ENCODE measurements at places on chromosomes 7 and 10. TPM values are rescaled to one million over a fixed set of nuclear protein-coding genes. Genes with fewer than 3 reads are reported as not detected.

The VAX1 gene
- total RNA-seq = not detected

The ANKRD2 gene
- total RNA-seq = 9.9 TPM

The HTRA1 gene
- 121 TPM for total RNA-seq

The FZD8 gene
- 9.6 TPM for total RNA-seq

The ERVW-1 gene
- not detected for total RNA-seq

The CTTNBP2 gene
- total RNA-seq = 1.1 TPM

The OR13A1 gene
- total RNA-seq = under 0.01 TPM

The GSAP gene
- total RNA-seq = 9.2 TPM

The PDE6C gene
- total RNA-seq = not detected

The SPDYE1 gene
- total RNA-seq = not detected

The PILRA gene
- under 0.01 TPM for total RNA-seq

The TMEM26 gene
- total RNA-seq = not detected

The CISD1 gene
- total RNA-seq = 28.7 TPM

The BEND7 gene
- total RNA-seq = 6.0 TPM

The NPTX2 gene
- total RNA-seq = not detected

The SLC39A12 gene
- not detected for total RNA-seq

The PHKG1 gene
- total RNA-seq = 1.2 TPM

The OPALIN gene
- not detected for total RNA-seq

The PALD1 gene
- 0.21 TPM for total RNA-seq

The CPED1 gene
- 0.96 TPM for total RNA-seq

The GCK gene
- total RNA-seq = 0.21 TPM

The CAV2 gene
- 225 TPM for total RNA-seq

The NODAL gene
- not detected for total RNA-seq

Data from tracheal epithelial cell (primary cell).